ENCODE measurements at places on chromosomes 12 and 14.

- DNase-seq: no peak
Observed at GRCh38 chr12:52975820-52976573, 27.1 kb downstream of the KRT18 start.

DNA sequence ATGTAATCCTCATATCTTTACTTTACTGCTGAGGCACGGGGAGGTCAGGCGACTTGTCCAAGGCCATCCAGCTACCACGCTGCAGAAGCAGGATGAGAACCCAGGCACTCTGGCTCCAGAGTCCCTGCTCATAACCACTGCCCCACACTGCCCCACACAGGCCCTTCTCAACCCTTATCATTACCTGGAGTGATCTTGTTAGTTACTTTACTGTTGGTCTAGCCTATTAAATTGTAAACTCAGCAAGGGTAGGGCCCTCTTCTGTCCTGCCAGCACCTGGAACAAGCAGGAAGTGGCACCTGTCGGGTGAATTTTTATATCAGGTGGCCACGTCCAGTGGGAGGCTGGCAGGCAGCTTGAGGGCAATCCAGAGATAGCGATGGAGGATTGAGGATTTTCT is 12.2 kb downstream of the FAIM2 start:
- DNase-seq: no peak

GRCh38 chr14:74476607-74477006 is 16.5 kb downstream of the NPC2 start:
- DNase-seq: peak; percentile 13

- no peak for DNase-seq
Observed at GRCh38 chr14:104287301-104288009, 149.1 kb downstream of the KIF26A start.

- no peak for DNase-seq
Observed at GRCh38 chr14:80607430-80608190, 333.9 kb downstream of the CEP128 start.

- DNase-seq: no peak
Observed at GRCh38 chr12:51318846-51319599, 5.0 kb downstream of the BIN2 start.

- DNase-seq: no peak
Observed at GRCh38 chr14:33967138-33967537, 16.3 kb upstream of the EGLN3 start.

DNA sequence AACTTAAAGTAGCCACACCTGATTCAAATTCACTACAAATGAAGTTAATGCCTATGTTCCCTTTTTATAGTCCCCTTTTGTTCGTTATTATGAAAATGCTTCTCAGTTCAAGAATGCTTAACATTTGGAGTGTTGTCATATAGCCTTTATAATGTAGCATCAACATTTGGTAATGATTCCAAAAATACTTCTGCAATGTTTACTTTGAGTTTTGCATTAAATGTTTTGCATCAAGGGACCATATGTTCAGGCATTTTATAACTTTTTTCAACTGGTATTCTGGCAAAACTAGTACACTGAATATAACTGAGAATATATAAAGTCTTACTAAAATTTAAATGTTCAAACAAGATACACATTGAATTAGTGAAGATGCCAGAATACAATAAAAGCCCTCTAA is 209.6 kb upstream of the SLC16A7 start:
- DNase-seq: no peak

GRCh38 chr12:118611295-118611694 is 234.9 kb downstream of the SUDS3 start:
- DNase-seq: no peak

GRCh38 chr14:22929104-22929960 is at the start of gene PRMT5:
Gene PRMT5, minus strand, starts transcription at chr14:22929376. Its CDS starts 15 bp downstream, at chr14:22929361.
- DNase-seq: peak; percentile 98

- no peak for DNase-seq
Observed at GRCh38 chr12:80655751-80656150, 51.7 kb upstream of the MYF6 start.

DNA sequence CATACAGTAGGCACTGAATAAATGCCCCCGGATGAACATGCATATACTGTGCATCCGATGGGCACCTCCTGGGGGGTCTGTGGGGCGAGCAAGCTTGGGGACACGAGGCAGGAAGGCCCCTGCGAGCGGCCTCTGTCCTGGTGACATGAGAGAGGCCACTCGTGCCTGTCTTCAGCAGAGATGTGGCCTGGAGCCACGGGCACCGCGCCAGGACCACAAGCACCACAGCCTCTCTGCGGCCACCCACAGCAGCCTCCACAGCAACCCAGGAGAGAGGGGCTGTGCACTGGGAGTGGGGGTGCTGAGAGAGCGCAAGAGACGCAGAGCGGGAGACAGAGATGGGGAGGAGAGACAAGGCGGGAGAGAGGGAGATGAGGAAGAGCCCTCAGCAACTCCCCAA is 118.5 kb downstream of the RFLNA start:
- DNase-seq: peak; percentile 59

DNA sequence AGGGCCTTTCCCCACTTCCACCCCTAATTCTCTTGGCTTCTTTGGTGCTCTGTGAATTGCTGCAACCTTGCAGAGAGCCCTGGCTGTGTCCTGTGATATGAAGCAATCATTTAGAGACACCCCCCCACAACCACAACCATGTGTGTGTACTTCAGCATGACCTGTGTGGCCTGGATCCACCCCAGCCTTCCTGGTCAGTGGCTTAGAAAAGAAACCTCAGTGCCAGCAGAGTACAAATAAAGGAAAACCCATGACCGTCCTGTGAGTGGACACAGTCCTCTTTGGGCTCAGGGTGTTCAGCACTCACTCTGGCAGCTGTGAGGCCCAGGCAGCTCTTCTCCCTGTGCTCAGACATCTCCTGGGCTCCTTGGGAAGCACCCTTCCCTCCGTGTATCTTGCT is 206.6 kb upstream of the DIO3 start:
- DNase-seq: no peak

GRCh38 chr12:112599871-112600270 is 181.1 kb downstream of the PTPN11 start:
- DNase-seq: no peak

DNA sequence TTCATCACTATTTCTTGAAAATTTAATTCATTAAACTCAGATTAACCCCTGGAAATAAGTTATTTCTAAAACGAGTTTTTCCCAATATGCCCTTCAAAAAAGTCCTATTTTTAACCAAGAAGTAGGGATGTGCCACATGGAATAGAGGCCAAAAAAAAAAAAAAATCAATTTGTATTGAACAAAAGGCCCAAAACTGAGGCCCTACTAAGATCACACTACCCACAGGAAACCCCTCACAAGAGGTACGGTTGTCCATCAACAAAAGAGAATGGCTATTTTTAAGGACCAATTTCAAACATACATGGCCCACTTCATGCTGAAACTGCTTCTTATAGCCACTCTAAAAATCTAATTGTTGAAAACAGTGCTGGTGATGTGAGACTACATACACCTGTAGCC is 7.5 kb upstream of the BAZ2A start:
- DNase-seq: no peak

GRCh38 chr12:2924019-2924418 is 33.3 kb downstream of the TULP3 start:
- DNase-seq: no peak

DNA sequence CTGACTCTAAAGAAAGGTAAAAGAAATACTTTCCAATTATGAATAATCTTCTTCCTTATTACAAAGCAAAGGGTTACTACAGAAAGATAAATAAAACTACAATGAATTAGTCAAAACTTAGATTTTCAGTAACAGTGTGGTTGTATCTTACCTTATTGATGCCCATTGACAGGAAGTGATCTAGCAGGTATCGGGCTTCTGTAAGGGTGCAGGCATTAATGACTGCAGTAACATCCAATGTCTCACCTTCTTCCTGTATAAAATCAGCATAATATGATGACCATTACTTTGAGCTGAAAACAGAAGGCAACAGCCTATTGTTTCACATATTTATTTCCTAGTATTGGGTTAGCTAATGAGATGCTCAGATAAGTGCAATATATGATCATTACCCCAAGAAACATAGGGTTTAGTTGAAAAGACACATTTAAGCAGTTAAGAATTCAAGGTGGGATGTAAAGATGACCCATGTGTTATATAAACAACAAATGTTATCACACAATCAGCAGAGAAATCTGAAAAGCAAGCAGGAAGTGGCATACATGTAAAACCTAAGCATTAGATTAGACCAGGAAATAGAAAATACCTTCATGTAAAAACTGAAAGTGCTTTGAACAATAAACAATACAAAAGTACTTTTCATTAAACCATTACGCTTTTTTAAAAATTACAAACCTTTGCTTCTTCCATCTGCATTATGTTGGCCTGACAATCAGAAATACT is 111.2 kb downstream of the KIF21A start:
- no peak for DNase-seq

DNA sequence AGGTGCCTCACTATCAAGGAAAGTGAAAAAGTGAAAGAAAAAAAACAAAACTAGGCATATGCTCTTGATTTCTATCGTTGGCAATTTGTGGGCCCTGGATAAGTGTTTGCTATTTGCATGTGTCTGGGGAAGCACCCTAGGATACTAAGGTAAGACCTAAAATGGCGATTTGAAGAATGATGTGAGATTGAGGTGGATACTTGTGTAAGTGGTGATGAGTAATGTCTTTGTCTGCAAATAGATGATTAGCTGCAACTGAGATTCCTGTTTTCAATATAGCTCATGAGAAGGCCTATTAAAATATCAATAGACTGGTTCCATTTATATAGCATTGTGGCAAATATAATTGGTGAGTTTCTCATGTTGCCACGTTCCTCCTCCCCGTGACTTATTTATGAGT is 261.7 kb downstream of the NEDD1 start:
- DNase-seq: no peak

DNA sequence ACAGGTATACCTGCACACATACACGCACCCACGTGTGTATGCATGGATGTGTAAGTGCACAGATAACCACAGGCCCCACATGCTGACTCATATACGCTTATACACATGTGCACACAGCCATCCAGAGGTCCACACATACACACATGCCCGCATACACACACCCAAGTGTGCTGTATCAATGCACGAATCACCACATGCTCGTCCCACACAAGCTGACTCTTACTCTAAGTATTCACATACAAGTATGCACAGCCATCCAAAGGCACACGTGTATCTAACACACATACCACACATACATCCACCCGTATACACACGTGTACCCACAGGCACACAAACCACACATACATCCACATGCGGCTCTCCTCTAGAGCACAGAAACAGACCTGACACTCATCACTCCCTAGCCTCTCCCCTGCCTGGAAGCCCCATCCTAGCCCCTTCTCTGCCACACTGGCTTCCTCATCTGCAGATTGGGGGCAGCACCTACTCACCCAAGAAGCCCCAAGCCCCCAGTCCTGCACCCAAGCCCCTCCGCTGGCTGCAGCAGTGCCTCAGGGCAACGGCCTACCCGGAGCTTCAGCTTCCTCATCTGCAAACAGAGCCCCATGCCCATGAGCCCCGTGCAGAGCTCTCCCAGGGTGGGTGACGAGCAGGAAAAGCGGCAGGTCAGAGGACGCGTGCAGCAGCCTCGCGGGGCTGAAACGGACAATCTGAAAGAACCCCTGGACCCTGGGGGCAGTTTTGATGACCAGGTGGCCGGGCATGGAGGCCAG is 105.4 kb downstream of the NCOR2 start:
- no peak for DNase-seq

GRCh38 chr12:32419520-32419960 is 20.2 kb downstream of the FGD4 start:
- DNase-seq: no peak

DNA sequence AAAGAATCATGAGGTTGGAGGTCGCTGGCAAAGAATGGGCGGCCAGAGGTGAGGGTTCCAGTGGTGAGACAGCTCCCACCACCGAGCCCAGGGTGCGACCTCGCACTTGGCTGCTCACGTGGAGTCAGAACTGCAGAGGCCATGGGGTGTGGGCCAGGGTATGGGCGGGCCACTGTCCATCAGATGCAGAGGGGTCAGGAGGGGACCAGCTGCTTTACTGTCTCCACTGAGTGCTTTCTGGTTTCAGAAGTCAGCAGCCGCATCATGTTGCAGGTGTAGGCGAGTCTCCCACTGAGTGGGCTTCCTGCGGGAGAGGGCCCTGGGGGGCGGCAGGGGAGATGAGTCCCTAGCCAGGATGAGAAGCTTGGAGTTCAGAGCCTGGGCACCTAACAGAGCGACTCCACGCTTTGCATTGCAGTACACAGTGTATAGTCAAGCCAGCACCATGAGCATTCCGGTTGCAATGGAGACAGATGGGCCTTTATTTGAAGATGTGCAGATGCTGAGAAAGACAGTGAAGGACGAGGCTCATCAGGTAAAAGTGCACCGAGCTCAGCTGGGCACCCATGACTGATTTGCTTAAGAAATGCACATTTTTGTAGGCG is 46.9 kb upstream of the DYNC1H1 start:
- no peak for DNase-seq

DNA sequence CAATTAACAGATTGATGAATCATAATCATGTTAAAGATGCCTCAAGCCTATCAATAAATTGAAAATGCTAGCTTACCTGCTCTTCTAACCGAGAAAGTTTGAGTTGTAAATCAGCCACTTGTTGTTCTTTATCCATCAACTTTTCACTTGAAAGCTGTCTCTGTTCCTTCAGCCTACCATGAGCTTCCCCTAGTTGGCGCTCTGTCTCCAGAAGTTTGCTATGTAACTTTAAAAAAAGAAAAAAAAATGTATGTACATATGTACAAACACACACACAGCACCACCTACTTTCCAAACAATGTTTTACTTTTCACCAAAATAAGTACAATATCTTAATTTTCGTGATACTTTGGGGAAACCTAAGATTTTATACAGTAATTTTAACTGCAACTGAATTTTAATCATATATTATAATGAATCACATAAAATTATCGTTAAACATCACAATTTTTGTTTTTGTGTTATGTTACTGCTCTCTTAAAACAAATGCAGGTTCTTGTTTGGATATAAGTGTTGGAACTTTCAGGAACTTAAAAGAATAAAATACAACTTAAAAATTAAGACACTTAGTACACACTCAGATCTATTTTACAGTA is 101.2 kb downstream of the EEA1 start:
- DNase-seq: no peak

DNA sequence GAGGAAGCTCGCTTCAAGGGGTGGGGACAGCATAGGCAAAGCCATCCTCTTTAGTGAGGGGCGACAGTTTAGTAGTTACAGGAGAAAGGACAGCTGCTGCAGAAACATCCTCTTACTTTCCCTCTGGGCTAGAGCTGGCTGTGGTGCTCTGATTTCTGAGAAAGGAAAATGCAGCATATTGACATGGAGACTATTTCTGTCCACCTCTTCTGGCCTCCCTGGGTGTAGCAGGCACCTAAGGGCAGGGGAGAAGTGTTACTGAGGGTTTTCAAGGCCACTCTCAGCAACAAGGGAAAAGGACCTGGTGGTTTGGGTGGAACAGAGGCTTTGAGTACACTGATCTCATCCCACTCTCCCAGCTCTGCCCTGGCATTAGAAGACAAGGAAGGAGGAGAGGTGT is 40.0 kb upstream of the CTDSP2 start:
- DNase-seq: no peak

DNA sequence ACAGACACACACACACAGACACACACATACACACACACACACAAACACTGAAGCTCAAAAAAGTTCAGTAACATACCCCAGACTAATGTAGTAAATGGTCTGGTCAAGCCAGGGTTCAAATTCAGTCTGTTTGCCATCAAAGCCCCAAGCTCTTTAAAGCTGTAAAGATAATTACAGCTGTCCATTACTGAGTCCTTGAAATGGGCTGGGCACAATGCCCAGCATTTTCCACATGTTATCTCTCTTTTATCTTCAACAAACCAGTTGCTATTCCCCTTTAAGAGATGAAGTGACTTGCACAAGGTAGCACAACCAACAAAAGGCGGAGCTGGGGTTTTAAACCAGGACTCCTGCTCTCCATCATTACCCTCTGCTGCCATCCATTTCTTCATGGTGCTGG is 7.6 kb upstream of the UNC119B start:
- DNase-seq: no peak

Measured in cerebellum (tissue), 4 donors.